ENCODE measurements at places on chromosomes 3 and 15.

DNA sequence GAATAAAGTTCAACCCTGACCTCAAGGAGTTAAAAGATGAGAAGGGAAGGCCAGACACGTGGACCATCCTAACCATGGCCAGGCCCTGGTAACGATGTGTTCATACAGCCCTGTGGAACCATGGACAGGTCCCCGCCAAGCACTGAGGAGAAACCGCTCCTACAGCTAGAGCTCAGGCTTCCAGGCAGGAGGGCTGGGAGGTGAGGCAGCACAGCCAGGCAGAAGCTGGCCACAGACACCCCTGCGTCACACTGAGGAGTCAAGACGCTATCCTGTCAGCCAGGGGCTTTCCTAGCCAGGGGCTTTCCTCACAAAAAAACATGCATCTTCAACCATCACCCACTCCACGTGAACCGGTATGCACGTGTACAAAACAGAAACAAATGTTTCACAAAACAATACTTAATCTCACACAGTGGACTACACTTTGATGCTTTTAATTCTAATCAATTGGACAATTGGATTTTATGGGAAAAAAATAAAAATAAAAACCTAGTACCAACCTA lies 73.2 kb downstream of the TBC1D2B start:
- no peak for DNase-seq

- no peak for DNase-seq
Measured at GRCh38 chr15:35312344-35312743, 227.2 kb upstream of the NANOGP8 start.

DNA sequence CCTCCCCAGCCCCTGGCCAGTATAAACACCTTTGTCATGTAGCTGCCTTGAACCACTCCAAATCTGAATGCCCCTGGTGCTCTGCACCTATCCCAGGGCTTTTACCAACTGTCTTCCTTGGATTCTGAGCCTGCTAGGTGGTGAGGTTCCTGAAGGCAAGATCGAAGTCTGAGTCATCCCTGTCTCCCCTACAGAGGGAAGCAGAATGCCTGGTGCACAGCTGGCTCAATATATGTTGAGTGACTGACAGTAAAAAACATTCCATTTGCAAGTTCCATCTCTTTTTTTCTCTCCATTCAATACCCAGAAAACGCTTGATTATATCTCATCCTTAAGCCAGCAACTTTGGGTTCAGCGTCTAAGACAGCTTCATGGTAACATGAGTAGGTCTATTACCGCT lies 24.7 kb downstream of the SLC24A1 start:
- DNase-seq, result no peak

- no peak for DNase-seq
Measured at GRCh38 chr15:100623301-100623700, 20.9 kb downstream of the ASB7 start.

Measured in BJ (cell line).